ENCODE measurements at places on chromosomes 6 and 20.

DNA sequence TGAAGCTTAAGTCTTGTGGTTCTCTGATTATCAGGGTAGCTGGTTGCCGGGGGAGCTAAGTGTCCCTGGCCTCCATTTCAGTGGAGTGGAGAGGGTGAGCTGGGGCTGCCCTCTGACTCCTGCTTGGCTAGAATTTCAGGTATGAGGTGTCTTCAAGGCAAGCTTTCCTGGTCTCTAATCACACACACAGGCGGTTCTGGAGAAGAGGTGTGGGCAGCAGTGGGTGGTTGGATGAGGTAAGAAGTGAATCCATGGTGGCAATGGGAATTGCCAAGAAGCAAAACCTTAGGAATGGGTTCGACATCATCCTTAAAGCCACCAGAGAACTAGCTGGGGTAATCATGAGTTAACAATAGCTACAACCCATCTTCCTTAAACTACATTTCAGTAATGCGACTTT, 157.6 kb downstream of the CARMIL1 start:
- DNase-seq = no peak

- DNase-seq = no peak
These were observed 7.1 kb upstream of the FYN start for GRCh38 chr6:111880181-111880888.

GRCh38 chr20:42641886-42642285, 547.8 kb downstream of the PTPRT start:
- DNase-seq = no peak

DNA sequence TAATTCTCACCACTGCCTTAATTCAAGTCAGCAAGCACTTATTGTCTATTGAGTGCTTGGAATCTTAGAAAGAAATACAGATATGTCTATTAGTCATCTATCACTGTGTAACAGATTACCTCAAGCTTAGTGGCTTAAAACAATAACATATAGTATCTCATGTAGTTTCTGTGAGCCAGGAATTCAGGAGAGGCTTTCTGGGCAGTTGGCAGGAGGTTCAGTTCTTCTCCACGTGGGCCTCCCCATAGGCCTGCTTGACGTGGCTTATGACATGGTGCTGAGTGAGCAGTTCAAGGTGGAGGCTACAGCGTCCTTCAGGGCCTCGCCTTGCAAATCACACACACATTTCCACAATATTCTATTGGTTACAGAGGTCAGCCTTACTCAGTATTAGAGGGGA, 69.7 kb downstream of the DTD1 start:
- DNase-seq = no peak

GRCh38 chr20:32446301-32447100, 88.4 kb downstream of the ASXL1 start:
- DNase-seq = no peak

DNA sequence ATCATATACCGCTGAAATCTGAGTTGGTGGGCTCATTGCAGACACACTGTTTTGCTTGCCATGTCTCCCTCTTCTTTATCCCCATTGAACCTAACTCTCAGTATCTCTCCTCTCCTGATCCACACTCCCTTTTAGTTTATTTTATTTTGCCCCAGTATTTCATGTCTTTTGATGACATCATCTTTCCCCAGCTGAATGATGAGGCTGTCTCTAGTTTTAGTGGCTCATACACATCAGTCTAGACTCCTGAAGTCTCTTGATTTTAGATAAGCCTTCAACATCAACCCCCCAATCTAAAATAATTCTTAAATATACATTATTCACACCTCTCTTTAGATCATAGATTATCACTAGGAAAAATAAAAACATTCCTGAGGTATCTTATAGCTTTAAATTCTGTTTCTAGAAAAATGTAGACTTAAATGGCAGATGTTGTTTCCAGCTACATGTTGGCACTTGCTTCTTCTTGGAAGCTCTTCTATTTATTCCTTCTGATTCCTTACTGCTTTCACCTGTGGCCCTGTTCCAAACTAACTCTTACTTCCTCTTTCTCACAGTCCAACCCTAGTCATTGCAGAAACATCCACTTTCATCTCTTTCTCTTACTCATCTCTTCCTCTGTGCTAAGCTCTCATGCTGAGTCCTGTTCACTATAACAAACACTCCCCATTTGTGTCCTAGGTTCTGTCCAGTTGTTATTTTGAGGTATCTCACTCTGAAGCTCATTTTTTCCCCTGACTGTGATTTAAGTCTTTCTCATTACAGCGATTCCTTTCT, 191.9 kb upstream of the SLC35B3 start:
- no peak for DNase-seq

DNA sequence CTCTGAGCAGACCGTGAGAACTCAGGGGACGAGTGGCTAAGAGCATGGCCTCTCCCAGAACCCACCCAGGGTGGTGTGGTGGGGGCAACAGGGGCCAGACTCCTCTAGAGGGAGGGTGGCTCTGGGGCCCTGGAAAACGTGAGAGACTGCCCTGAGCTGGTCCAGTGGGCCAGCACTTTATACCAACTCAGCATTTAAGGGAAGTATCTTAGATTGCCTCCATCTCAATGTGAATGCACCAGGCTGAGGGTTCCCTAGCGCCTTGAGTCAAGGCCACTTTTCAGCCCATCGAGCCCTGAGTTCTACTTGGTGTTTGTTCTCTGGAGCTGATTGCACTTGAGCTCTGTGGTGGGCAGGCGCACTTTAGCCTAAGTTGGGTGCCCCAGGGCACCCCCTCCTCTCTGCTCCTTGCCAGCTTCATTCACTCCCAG, 42.0 kb upstream of the IRF4 start:
- no peak for DNase-seq

DNA sequence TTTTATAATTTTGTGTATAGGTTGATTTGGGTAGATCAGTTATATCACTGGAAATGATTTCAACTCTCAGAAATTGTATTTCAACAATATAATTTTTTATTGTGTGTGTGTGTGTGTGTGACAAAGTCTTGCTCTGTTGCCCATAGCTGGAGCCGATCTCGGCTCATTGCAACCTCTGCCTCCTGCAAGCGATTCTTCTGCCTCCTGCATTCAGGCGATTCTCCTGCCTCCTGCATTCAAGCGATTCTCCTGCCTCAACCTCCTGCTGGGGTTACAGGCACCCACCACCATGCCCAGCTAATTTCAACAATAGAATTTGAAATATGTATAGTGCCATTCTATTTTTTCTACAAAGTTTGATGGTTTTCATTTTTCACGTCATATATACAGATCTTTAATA, 24.1 kb downstream of the AFDN start:
- DNase-seq = no peak

- no peak for DNase-seq
These were observed 1.1 kb downstream of the CD109 start for GRCh38 chr6:73696966-73697655.

GRCh38 chr6:22613695-22614094, 44.3 kb downstream of the HDGFL1 start:
- DNase-seq = no peak

DNA sequence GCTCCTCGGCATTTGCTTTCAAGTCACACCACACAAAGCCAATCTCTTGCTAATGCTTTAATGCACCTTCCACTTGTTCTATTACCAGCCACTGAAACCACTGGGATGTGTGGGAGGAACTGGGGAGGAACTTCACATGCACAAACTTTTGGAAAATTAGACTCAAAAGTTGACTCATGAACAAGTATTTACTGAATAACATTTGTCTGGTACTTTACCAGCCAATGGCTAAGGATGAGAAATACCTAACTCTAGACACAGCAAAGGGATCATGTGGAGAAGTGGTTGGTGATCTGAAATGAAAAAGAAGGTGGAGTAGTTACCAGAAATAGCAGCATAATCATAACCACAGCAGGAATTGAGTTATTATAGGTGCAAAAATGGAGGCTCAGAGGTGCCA, 554.0 kb upstream of the NOX3 start:
- DNase-seq = no peak

DNA sequence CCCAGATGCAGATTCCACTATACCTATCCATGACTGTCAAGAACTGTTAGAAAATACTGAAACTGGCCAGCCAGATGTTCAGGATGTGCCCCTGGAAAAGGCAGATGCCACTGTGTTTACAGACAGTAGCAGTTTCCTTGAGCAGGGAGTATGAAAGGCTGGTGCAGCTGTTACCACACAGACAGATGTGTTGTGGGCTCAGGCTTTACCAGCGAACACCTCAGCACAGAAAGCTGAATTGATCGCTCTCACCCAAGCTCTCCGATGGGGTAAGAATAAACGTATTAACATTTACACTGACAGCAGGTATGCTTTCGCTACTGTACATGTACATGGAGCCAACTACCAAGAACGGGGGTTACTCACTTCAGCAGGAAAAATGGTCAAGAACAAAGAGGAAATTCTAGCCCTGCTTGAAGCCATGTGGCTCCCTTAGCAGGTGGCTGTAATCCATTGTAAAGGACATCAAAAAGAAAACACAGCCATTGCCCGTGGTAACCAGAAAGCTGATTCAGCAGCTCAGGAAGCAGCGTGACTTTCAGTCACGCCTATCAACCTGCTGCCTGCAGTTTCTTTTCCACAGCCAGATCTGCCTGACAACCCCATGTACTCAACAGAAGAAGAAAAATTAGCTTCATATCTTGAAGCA, 459.7 kb upstream of the HTR1E start:
- DNase-seq = no peak

- no peak for DNase-seq
These were observed 17.5 kb downstream of the CEBPB start for GRCh38 chr20:50208085-50208491.

DNA sequence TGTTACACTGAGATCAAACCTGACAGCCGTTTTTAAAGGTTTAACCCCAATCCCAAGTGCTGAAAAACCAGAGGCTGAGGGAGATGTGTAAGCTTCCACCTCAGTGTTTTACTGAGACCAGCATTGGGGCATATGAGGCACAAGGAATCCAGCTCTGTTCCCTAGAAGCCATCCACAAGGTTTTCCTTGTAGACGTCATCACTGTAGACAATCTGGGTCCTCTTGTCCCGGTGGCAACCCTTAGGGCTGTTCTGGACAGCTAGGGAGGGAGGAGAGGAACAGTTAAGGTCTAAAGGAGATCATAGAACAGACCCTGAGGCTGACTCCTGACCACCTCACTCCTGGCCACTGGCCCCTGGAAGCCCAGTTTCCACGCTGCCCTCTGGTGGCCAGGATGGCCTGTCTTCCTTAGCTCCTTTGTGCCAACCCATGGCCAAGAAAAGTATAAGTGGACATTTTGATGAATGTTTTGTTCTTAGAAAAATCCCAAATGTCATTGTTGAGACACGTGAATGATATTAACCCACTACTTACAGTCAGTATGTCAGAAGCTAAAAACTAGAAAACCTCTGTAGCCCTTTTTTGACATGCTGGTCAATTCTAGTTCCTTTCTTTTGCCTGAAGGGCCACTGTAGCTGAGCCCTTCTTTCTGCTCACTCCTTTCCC, 6.4 kb downstream of the CFB start:
- DNase-seq = no peak

DNA sequence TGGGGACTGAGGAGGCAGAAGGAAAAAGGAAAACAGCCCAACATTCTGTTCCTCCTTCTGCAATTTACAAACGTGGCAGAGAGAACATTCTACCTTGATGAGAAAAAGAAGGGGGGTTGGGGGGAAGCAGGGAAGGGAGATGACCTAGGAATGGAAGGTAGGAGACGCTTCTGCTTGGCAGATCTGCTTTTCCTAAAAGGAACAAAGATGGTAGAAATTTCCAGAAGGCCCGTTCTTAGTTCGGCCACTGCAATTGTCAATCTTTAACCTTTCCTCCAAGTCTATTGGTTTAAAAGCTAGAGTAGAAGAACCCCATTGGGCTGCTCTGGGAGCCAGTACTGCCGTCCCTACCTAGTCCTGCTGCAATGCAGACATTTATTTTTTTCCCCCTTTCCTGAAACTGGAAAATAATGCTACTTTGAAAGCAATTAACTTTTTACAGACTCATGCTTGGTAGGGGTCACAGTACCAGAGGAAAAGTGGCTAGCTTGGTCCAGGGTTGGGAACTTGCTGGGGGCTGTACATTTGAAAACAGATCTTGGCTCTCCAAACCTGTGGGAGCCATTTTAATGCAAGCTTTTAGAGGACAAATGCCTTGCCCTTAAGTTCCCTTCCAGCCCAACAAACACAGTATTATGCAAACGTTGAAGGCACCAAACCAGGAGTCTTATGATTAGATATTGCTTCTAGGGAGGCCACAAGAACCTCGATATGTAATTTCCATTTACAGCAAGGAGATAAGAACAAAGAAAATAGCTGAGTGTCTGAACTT, 2.6 kb downstream of the ZMYND8 start:
- DNase-seq = no peak

- no peak for DNase-seq
These were observed 92.0 kb upstream of the TMEM181 start for GRCh38 chr6:158467923-158468322.

GRCh38 chr6:21321076-21321475, 272.5 kb upstream of the SOX4 start:
- no peak for DNase-seq

- DNase-seq = no peak
These were observed 42.7 kb downstream of the TRPC4AP start for GRCh38 chr20:35049776-35050352.

DNA sequence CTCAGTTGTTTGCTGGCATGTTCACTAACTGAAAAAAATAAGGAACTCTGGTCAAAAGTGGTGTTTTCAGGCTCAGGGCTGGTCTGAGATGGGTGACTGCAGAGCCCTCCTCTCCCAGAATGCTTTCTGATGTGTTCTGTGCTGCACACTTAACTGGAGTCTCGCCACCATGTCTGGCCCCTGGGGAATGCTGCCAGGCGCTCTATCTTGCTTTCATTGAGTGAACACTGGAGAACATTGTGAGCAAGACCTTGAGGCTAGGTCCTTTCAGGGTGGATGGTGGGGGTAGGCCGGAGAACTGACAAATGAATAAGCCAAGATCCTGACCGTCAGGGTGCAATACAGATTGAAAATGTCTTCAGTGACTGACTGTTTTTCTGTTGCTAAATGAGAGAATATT, 19.5 kb downstream of the PANK2 start:
- DNase-seq = no peak

DNA sequence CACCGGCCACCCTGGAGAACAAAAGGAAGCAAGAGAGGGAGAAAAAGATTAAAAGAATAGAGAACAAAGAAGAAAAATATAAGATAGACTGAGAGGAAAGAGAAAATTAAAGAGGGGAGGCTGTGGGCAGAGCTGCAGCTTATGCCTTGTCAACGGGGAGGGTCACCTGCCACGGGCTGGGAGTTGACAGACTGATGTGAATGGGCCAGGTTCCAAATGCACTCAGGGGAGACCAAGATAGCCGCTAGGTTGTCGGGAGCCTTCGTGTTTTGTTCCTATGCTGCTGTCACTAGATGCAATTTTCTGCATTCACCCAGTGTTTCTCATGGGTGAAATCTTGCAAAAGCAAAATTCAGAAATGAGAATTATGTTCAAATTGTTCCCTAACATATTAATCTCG, 119.6 kb upstream of the MTHFD1L start:
- DNase-seq = no peak

- DNase-seq = peak; percentile 27
These were observed 1.4 kb upstream of the HIVEP1 start for GRCh38 chr6:12010635-12011275.

GRCh38 chr6:161171207-161171606, 102.7 kb downstream of the AGPAT4 start:
- no peak for DNase-seq

Data from stimulated activated CD4-positive, alpha-beta T cell treated with anti-CD3 and anti-CD28 coated beads, TNF-alpha, amount 100 ng/mL, for 4 hours (primary cell).